ENCODE measurements at places on chromosomes 2 and 18.

DNA sequence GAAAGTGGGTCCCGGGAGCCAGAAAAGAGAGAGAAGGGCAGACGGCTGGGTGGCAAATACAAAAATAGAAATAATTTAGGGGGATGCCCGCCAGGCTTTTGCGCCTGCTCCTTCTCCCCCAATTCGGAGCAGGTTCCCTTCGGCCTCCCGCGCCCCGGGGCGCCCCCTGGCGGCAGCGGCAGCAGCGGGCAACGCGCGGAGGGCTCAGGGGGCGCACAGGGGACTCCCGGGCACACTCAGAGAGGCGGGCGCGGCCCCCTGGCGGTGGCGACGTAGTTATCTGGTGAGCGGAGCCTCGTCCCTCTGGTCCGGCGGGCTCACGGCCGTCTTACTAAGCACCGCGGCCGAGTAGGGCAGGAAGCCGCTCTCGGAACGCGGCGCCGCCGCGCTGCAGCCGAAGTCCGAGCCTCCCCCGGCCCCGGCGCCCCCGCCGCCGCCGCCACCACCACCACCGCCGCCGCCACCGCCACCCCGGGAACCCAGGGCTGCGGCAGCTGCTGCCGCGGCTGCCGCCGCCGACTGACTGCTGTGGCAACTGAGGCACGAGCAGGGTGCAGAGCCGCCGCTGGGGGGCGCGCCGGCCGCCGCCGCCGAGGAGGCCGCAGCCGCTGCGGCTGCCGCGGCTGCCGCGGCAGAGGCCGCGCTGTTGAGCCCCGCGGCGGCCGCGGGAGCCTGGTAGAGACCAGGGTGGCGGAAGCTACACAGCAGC, 3.8 kb downstream of the EVX2 start:
- DNase-seq: no peak

DNA sequence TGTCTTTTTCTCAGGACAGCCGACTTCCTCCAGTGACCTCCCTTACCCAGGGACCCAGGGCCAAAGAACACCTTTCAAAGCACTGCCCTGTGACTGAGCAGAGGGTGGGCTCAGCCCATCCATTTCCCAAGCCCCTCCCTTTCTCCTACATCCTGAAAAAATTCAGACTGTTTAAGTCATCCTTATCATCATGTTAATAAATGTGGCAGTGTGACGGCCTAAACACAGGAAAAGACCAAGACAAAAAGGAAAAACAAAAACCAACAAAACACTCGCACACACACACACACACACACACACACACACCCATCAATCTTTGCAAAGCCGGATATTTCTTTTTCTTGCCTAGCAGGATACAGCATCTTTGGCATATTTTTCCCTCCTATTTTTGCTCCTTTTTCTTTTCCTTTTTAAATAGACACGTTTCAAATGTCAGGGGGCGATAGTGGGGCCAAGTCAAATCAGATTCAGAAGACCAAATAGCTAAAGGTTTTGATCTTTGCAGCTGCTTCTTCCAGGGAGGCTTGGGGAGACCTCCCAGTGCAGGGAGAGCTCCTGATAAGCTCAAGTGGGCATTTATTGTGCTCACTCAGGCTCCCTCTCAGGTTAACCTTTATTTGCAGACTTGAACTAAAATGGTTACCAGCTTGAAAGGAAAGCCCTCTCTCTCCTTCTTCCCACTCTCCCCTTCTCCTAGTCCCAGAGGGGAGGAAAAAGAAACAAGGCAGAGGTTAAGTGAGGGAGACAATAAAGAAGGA, 39.5 kb upstream of the NRP2 start:
- no peak for DNase-seq

GRCh38 chr2:72138011-72138881, 9.4 kb downstream of the CYP26B1 start:
- no peak for DNase-seq

- peak; percentile 55 for DNase-seq
Observed at GRCh38 chr2:20205915-20206524, 18.9 kb downstream of the SDC1 start.

- DNase-seq: no peak
Observed at GRCh38 chr18:43886341-43886740, 609.1 kb upstream of the SYT4 start.

- no peak for DNase-seq
Observed at GRCh38 chr2:239502430-239503186, 101.8 kb upstream of the HDAC4 start.

GRCh38 chr2:60219536-60219935, 333.9 kb downstream of the BCL11A start:
- DNase-seq: no peak

GRCh38 chr18:41938445-41938844, 16.6 kb upstream of the PIK3C3 start:
- peak; percentile 26 for DNase-seq

DNA sequence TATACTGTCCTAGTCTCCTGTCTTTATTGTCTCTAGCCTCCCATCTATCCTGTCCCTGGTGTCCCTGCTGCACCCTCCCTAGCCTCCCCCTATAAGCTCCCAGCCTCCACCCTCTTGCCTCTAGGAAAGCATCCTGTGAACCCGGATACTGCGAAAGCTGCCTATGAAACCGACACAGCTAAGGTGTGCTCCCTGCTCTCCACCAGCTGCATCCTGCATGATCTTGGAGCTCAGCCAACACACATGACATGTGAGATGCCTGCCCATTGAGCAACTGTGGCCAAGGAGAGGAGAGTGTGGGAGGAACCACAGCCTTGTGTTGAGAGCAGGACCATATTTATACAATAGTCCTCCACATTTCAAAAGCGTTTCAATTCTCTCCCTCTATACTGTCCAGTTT, 187.1 kb downstream of the ZBTB7C start:
- peak; percentile 95 for DNase-seq

DNA sequence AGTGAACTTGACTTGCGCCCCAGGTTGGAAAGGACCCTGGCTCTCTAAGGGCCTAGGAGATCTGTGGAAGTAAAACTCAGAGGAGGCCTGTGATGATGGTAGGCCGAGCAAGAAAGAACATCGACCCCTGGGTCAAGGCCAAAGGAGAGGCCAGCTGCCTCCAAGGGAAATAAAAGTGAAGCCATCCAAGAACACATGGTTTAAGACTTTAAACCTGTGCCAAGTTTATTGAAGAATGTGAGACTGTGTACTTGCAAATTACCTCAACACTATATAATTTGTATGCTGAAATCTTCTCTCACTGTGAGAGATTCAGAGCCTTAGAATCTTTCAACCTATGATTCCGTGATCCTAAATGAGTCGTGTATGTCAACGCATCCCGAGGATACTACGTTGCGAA, 40.7 kb upstream of the COBLL1 start:
- no peak for DNase-seq

- DNase-seq: no peak
Observed at GRCh38 chr18:69127873-69128500, 272.7 kb upstream of the DOK6 start.

DNA sequence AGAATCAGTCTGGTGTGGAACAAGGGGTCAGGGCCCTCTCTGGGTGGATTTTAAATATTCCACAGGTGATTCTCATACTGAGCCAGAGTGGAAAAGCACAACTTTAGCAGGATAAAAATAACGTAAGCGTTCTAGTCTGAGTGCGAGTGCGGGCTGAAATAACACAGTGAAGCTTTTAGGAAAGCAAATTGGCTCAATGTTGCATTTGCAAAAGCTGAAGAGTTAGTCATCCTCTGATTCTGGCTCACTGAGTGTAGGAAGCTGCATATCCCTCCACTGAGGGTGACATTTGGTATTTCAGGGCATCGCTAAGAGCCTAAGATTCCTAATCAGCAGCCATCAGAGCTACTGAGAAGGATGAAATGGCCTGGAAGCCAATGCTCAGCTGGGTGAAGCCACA, 134.7 kb downstream of the RIF1 start:
- DNase-seq: no peak

DNA sequence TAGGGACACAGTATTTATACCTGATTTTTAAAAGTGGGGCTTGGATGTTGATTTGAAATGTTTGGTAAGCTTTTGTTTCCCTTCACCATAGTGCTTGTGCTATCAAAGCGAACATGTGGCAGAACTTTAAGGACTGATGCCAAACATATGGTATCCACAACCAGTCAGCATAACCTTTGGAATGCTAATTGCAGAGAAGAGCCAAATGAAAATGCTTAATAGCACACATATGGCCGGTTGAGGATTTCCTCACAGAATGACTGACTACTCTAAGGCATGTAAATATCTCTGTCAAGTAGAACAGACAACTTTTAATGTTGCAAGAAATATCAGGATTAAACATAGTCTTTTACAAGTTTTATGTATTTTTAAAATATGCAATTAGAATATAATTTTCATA, 120.9 kb upstream of the COL3A1 start:
- no peak for DNase-seq

DNA sequence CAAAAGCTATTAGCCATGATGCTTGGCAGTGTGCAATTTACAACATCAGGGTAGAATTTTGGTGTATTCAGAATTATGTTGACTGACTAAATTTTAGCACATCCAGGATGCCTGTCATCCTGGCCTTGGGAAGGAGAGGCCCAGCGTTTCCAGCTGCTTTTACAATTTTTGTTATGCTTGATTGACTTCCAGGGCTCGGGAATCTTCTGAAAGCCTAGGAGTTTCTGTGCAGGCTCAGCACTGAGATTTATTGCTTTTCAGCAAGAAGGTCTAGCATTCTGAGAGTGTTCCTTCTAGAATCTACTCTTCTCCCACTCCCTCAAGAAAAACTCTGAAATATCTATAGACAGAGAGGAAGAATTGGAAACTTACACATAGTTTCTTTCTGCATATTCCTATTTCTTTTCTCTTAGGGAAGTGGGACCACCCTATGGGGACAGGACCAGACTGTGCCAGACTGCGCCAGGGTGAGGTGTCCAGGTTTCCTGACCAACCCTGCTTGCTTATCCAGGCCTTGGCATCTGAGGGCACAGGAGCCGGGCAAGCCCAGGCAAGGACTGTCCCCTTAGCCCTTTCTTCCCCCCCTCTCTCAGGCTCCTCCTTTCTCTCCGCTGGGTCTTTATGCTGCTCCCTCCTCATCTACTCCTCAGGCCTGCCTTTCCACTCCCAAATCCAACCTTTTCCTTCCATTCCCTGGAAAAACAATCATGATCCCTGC, 26.9 kb downstream of the MAIP1 start:
- DNase-seq: peak; percentile 20

DNA sequence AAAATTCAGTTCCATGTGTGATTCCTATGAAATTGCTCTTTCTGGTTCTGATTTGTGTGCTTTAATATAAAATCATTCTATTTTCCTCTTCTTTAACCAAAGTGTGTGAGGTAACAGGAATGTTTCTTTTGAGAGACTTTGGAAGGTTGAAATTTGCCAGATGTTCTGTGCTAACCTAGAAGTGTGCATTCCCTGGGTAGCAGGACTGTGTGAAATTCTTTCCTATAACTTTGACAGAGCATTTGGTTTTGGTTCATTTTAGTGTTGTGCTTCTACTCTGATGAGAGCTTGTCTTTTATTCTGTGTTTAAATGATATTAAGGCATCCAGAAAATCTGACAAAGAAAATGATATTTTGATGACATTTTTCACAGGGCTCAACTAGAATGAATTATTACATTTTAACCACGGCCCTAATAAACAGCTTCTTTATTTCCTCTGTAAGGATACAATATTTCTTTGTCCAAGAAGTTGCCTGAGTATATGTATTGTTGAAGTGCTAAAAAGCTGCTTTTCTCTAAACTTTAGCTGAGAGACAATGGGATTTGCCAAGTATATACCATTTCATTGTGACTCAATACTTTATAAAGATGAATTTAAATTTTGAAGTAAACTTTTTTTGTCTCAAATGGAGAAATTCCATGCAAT, 34.7 kb upstream of the DLX1 start:
- DNase-seq: no peak

- DNase-seq: no peak
Observed at GRCh38 chr2:219650426-219651248, 23.2 kb downstream of the SLC4A3 start.

DNA sequence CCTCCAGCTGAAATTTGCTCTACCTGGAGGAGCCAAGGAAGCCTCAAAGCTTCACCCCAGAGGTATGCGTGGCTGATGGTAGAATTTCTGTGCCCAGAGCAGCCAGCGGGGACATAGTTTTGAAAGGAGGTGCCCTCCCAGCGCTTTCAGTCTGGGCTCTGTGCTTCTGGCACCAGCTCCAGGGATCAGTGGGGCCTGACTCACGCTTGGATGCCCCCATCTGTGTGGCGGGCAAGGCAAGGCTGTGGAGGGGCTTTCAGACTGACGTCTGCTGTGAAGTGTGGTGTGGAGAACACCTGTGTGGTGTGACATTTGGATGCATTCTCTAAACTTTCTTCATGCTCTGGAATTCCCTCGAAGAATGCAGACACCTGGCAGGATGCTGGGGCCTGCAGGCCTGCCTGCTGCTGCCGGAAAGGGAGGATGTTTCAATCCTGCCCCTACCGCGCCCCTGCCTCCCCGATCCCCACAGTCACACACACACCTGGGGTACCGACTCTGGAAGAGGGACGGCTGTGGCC, 84.1 kb downstream of the CTIF start:
- peak; percentile 58 for DNase-seq

DNA sequence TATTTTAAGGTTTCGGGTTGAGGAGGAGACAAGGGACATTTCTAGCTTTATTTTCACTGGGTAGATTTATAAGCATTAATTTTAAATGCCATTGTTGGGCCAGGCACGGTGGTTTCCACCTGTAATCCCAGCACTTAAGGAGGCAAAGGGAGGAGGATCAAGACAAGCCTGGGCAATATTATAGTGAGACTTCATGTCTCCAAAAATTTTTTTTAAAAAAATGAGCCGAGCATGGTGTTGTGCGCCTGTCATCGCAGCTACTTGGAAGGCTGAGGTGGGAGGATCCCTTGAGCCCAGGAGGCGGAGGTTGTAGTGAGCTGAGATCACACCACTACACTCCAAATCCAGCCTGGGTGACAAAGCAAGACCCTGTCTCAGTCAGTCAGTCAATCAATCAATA, 45.0 kb downstream of the MBD5 start:
- DNase-seq: no peak

GRCh38 chr2:127225186-127225960, 5.3 kb upstream of the CYP27C1 start:
- DNase-seq: no peak

- DNase-seq: peak; percentile 59
Observed at GRCh38 chr2:234494361-234495250, 2.3 kb downstream of the ARL4C start.

- DNase-seq: no peak
Observed at GRCh38 chr18:39215920-39216319, 1650.3 kb upstream of the CELF4 start.

GRCh38 chr2:213010106-213010779, 141.2 kb downstream of the IKZF2 start:
- peak; percentile 18 for DNase-seq

DNA sequence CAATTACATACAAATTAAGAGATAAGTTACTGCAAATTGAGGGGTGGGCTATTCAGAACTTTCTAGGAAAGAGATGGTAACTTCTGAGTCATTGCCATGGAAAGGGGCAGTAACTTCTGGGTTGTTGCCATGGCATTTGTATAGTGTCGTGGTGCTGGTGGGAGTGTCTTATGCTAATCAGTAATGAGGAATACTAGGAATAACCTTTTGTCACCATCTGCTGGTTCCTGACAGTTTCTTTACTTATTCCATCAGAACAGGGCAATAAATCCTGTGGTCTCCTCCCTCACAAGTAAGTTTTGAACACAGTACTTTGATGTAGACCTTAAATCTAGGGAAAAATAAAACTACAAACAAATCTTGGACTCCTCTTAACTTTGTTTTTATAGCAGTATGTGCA, 435.4 kb downstream of the BCL11A start:
- no peak for DNase-seq

- no peak for DNase-seq
Observed at GRCh38 chr2:170144761-170145160, 33.2 kb upstream of the MYO3B start.
